Right renal pelvis (tissue), 4 donors: ENCODE measurements at places on chromosomes 2 and 18. TPM values are rescaled to one million over a fixed set of nuclear protein-coding genes. Genes with fewer than 3 reads are reported as not detected.

The NPHP1 gene
- polyA plus RNA-seq, result 15.8 TPM

The GRHL1 gene
- 5.4 TPM for polyA plus RNA-seq

DNA sequence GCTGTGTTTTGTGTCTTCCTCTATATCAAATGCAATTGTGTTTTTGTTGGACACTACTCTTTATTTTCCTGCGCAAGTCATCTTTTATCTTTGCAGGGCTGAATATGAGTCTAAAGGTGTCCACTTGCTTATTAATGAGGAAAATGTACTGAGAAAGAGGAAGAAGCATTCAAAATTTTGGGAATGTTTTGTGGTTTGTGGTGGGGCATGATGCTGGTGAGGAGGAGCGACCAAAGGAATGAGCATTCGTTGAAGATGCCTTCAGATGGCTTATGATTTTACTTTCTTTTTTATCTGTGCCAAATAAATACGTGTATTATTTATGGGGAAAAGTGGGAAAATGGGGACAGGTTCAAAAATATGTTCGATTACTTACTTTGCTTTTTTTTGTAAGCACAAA, 63.9 kb upstream of the SMIM21 start:
- no peak for DNase-seq

DNA sequence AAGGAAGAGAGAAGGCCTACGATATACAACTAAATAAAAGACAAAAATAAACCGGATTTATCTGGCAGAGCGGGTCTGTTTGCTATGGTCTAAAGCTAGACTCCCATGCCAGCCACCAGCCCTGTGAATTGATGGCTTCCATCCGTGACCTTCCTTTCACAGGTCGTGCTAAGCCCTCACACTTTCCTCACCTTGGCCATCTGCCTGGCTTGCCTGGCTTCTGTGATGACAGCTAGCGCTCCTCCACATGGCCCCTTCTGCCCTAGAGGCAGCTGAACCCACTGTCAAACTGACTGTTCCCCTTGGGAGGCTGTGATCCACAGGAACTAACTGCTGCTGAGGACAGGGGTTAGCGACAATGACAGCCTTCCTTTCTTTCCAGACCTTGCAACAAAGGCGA, 32.5 kb downstream of the GAREM1 start:
- no peak for DNase-seq

GRCh38 chr2:119022678-119023077, 80.7 kb downstream of the MARCO start:
- DNase-seq, result no peak

DNA sequence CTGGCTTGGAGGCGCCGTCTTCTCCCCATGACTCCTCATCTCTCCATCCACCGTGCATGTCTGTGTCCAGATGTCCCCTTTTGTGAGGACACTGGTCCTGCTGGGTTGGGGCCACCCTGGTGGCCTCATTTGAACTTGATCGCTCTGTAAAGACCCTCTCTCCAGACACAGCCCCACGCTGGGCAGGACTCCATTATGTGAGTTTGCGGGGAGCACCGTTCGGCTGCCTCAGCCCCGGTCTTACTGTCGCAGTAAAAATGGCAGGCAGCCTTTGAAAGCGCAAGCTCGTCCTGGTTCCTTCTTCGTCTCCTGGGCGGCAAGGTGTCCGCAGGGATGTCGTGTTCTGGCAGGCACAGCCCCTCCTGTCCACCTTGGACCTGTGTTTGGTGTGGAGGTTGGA, 17.7 kb downstream of the NFATC1 start:
- DNase-seq, result no peak

GRCh38 chr2:221097568-221097915, 474.6 kb downstream of the EPHA4 start:
- no peak for DNase-seq

- no peak for DNase-seq
Observed at GRCh38 chr2:72527424-72527823, 298.4 kb downstream of the EXOC6B start.

GRCh38 chr2:241577413-241578122, 19.0 kb downstream of the BOK start:
- no peak for DNase-seq

DNA sequence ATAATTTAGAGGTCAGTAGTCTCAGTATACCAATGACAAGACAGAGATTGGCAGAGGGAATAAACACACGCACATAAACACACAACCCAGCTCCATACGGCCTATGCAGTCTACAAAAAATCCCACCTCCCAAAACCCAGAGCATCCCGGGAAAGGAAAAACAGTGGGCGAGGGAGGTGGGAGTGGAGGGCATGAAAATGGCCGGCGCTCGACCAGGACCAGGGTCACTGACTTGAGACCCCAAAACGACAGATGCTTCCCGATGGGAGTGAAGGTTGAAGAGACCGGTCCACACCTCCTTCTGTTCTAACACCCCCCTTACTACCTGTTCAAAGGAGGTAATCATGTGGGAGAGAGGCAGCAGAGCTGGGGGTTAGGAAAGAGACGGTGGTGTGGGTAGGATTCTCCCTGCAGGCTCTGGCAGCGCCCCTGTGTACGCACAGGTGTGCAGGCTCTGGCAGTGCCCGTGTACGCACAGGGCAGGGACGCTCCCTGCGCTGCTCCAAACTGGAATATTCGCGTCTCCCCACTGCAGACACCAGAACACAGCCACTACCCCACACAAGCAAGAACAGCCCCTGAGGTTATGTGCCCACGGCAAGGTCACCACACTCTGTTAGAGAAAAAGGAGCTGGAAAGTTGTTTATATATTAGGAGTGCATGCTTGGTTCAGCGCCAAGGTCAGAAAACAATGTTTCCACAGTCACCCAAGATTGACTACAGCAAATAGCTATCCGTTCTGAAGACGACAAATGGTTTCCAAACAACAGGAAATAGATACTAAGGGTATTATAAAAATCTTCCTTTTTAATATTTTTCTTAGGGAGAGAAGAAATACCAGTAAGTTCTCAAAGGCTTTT, 67.9 kb downstream of the EIPR1 start:
- no peak for DNase-seq

The TSPYL6 gene
- not detected for polyA plus RNA-seq

- no peak for DNase-seq
Observed at GRCh38 chr2:128305555-128306080, 13.1 kb downstream of the HS6ST1 start.

DNA sequence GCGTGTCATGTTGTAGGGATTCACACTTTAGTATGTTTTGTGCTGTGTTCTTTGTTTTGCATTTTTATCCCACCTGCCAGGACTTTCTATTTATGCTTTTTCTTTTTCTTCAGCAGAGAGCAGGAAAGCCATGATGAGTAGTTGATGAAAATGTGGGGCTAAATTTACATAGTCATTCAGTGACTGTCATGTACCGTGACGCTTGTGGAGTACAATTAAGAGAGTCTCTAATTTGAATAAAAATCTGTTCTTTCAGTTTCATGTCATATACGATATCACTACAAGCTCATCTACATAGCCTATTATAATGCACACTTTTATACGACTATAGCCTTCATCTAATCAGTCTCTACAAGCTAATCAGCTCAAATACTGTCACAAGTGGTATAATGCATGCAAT, 112.7 kb upstream of the SPATS2L start:
- no peak for DNase-seq

DNA sequence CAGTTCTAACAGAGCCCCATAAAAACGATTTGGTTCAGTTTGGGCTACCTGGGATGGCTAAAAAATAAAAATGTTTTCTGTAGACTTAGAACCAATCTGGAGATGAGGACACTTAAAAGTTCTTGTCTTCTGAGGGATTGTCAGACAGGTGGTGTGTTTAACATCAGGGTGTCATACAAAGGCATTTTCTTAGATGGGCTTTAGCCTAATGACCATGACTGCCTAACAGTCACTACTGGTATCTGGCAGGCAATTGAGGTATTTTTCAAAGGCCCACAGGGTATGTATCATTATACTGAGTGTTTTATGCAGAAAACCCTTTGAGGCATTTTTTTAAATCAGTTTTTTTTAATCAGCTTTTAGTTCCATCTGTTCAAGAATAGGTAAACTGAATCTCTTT, 341.4 kb downstream of the PARD3B start:
- no peak for DNase-seq

DNA sequence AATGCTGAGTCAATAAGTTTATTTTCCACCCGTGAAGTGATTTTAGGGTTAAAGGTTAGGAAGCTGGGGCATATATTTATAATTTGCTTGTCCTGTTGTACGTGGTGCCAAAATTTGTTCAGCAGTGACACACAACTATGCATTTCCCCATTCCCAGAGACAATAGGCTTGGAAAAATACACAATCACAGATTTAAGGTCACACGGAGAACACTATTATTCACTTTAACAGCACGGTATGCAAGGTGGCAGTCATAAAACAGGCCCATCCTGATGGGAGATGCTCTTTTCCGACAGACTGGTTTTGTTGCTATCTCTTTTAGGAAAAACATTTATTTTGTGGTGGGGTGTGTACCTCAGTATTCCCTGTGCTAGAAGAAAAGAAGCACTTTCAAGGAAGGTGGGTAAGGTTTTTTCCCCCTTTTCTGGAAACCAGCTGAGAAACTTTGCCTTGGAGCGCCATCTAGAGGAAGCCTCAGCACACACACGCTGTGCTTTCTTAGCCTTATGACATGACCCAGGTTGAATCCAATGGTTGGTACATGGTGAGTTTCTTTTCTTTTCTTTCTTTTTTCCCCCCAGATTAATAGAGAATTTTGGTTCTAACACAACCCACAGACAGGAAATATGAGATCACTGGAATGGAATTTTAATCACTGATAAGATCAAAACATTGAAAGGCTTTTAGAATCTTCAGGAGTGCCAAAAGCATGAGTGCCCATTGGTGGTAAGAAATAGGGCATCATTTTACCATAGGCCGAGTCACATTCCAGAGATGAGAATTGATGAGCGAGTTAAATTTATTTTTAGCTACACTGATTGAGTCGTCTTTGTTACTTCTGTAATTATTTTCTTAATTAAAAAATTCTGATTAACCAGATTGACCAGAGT, 332.1 kb downstream of the AGPS start:
- DNase-seq, result no peak

GRCh38 chr2:86223927-86224560, 24.8 kb downstream of the MRPL35 start:
- no peak for DNase-seq

GRCh38 chr18:23137788-23138216, 2.5 kb downstream of the CABLES1 start:
- no peak for DNase-seq

The IL18RAP gene
- polyA plus RNA-seq, result 0.36 TPM
